ENCODE measurements at places on chromosomes 5 and 9.

DNA sequence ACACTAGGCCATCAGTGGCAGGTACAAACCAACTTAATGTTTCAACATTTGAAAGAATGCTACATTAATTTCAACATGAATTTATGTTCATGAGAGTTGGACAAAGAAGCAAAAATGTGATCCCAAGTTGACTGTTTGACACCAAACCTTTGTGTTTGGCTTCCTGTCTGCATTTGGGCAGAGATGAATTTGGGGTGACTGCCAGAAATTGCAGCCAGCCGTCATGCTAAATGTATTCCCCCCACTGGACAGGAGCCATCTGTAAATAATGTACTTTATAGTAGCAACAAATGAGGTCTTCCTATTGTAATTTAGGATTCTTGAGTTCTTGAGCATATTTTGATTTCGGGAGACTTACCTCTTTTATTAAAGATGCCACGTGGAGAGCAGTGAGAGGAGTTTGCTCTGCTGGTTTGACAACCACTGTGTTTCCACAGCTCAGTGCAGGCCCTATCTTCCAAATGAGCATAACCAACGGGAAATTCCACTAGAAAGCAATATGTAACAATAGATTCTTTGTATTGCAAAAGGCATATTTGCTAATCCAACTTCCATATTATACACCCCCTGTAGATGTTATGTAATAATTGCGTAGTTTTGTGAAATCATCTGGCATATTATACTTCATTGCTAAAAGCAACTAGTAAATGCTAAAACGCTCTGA lies 27.6 kb downstream of the ALDH1A1 start:
- DNase-seq = no peak

GRCh38 chr9:93391898-93392297 lies 59.6 kb upstream of the FAM120A start:
- no peak for DNase-seq

GRCh38 chr5:133205204-133205603 lies 153.4 kb downstream of the HSPA4 start:
- no peak for DNase-seq

DNA sequence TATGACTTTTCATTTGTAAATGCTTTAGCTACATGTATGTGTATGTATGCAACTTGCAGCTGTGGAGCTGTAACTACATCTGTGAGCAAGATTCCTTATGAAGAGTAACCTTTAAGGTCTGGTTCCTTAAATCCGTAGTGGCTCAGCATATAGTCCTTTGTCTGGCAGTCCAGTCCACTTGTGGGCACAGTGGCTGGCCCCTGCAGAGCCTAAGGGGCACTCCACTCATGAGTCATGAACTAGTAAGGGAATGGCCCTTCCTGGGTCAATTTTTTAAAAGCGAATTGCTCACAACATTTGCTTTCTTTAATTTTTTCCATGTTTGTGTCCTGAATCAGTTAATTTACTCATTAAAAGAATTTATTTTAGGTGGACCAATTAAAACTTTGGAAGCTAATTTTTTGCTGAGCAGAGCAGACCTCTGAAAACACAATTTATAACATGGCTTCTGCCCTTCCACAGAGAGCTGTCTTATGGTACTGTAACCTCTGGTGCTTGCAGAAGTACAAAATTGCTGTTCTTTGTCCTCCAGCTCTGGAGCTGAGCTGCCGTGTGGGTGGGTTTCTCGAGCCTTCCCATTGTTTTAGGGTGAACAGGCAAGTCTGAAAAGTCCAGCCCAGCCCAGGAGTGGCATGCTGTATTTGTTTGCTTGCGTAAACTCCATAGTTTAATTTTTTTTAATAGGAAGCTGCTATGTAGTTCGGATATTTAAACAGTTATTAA lies 110.1 kb downstream of the MVB12B start:
- DNase-seq = no peak

DNA sequence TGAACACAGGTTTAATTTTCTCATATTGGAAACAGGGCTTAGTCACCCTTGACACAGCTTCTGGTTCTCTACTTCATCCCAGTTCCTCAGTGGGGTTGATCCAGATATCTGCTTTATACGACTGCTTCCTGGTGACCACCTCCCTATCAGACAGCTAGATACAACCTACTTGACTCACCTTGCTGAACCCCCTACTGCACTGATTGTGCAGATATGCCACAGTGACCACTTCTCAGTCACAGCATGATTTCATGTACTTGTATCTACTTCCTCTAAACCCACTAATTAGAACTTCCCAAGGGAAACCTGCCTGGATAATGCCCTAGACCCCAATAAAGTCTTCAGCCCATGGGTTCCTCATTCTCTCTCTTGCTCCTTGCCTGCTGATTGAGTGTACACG lies 18.4 kb upstream of the RFK start:
- DNase-seq = no peak

DNA sequence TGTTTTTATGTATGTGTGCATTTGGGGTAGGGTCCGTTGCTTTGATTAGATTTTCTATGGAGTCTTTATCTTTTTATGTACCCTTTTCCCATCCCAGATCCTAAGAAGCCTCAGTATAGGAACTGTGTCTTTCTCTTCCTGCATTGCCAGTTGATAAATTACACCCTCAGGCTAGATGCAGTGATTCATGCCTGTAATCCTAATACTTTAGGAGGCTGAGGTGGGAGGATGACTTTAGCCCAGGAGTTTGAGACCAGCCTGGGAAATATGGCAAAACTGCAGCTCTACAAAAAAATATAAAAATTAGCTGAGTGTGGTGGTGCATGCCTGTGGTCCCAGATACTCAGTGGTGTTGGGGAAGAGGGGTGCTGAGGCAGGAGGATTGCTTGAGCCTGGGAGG lies 40.2 kb downstream of the NLN start:
- no peak for DNase-seq

DNA sequence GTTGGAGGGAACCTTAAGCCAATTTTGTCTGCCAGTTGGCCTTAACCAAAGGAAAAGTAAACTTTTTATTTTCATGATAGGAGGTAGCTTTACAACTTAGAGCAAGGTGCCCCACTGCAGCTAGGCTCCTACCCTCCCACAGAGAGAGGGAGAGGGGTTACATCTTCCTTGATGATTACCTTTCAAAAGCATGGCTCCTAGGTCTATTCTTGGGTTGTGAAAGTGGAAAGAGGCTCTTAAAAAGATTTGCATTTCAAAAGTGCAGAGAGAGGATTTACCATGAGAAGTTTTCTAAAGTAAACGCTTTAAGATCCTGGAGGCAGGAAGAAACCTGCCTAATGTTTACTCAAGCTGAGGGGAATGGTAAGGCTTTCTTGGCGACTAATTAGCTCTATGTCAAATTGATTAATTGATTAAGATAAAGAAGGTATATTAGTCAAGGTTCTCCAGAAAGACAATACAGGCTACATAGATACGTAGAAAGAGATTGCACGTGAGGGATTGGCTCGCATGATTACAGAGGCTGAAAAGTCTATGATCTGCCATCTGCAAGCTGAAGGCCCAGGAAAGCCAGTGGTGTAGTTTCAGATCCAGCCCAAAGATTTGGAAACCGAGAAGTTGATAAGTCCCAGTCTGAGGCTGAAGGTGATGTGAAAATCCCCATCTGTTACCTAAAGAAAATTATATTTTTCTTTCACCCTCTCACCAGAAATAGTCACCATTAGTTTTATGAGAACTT lies 333.8 kb upstream of the CTNND2 start:
- DNase-seq = no peak

DNA sequence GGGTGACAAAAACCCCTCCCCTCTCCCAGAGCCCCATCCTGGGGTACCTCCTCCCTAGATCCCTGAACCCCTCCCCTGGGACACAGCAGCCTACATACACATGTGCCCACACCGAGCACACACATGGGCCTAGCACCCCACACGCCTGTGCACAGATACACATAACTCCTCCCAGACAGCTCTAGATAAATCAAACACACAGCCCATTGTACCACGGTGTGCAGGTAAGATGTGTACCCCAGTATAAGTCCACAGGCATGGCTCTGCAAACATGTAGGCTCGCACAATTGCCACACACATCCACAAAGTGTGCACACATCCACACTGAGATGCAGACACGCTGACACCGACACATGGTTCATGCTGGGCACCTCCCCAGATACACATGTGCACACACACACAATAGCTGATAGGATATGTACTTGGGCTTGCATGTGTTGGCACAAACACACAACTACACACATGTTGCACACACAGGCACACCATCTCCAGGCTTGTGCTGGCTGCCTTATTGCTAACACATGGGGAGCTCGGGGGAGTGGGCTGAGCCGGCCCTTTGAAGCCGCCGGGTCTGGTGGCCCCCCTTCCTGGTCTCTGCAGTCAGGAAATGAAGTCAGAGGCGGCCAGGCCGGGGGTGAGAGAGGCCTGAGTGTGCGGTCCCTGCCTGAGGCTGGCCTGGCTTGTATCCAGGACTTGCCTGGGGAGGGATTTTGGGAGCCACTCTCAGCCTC lies 30.2 kb downstream of the GOLGA2 start:
- DNase-seq = peak; percentile 72

- peak; percentile 82 for DNase-seq
Measured at GRCh38 chr9:33227008-33227398, 13.0 kb upstream of the SPINK4 start.

DNA sequence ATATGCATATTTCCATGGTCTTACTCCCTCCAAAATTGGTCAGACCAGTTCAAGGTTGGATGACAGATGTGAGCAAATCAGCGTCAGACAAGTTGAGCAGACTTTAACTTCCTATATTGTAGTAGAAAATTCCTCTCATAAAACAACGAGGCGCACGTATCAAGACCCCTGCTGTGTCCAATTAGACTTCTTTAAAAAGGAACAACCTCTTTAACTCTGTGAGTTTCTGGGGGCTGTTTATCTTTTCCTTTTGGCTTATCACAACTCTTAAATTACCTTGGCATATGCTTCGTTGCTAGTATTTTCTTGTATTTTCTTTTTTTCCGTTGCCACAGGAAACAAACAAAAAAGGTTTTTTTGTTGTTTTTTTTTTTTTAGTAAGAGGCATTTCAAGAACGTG lies 398.2 kb upstream of the WWC1 start:
- DNase-seq = no peak

- peak; percentile 46 for DNase-seq
Measured at GRCh38 chr5:10632110-10632761, 68.4 kb downstream of the ANKRD33B start.

- no peak for DNase-seq
Measured at GRCh38 chr5:147332658-147333057, 97.8 kb downstream of the STK32A start.

GRCh38 chr5:87120518-87121303 lies 147.0 kb upstream of the RASA1 start:
- DNase-seq = no peak

GRCh38 chr5:7754997-7755596 lies 95.8 kb downstream of the CFAP90 start:
- peak; percentile 64 for DNase-seq
